Amniotic stem cell (primary cell): ENCODE measurements at places on chromosomes 12 and 14.
A peak's percentile ranks its signal among the peaks of the same experiment; 100 is the strongest.

DNA sequence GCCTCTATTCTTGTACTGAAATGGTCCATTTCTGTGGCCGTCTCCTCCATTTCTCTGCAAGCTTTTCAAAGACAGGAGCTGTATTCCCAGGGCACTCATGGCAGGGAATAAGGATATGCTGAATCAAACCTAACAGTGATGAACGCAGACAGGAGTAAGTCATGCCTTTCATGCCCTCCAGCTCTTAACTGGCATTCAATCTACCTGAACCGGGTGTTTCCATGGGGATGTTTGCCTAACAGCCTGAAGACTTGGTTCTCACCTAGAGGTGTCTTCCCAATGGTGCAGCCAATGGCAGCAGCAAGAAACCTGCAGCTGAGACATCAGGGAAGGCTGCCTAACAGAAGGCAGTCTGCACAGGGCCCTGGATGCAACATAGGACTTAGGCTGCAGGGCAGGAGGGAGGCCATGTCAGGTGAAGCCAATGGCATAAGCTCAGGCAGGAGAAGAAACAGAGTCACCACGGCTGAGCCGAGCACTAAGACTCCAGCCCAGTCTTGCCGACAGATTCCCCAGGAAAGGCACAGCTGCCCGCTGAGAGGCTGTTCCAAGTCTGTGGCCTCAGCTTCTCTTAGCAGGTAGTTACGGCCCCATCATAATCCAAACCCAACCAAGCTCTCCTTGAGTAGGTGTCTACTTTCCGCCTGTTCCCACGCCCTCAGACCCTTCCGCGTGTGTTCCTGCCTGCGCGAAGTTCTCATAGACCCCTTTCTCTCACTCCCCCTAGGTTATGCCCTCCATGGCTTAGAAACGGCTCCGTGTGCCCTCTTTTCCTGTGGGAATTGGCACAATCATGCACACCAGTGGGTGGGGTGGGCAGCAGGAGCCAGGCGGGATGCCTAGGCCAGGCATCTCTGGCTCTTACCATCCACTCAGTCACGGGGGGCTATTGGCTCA is 44.1 kb downstream of the VWF start:
- no peak for DNase-seq

- no peak for DNase-seq
These were observed 121.8 kb downstream of the TBC1D30 start for GRCh38 chr12:64946132-64946829.

GRCh38 chr12:92608151-92609091 is 94.4 kb upstream of the PLEKHG7 start:
- no peak for DNase-seq

GRCh38 chr14:52906141-52906601 is 44.7 kb downstream of the FERMT2 start:
- DNase-seq, result peak; percentile 76

GRCh38 chr14:70257526-70257925 is 68.8 kb upstream of the SLC8A3 start:
- DNase-seq, result no peak

DNA sequence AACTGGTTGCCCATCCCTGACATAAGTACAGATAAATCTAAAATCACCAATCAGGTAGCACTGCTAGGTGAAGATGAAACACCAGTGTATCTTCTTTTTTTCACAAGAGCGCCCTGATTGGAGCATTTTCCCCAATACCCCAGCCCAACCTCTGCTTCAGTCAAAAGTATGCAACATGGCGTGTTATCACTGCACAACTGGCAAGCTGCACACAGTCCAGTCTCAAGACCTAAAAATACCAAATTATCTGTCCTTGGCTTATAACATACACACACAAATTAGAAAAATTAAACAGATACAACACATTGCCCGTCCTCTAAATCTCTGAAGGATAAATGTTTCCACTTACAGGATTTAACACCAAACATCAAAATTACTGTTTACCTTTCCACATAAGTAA is 20.2 kb upstream of the SELPLG start:
- no peak for DNase-seq

GRCh38 chr14:98169170-98169587 is 1102.8 kb downstream of the BCL11B start:
- DNase-seq, result no peak

- no peak for DNase-seq
These were observed 17.4 kb downstream of the PLXNC1 start for GRCh38 chr12:94165670-94166364.

GRCh38 chr14:60848066-60848465 is 113.5 kb downstream of the MNAT1 start:
- DNase-seq, result no peak

GRCh38 chr12:30345744-30346471 is 349.8 kb downstream of the IPO8 start:
- no peak for DNase-seq

GRCh38 chr12:89787763-89788162 is 79.1 kb upstream of the ATP2B1 start:
- DNase-seq, result no peak

DNA sequence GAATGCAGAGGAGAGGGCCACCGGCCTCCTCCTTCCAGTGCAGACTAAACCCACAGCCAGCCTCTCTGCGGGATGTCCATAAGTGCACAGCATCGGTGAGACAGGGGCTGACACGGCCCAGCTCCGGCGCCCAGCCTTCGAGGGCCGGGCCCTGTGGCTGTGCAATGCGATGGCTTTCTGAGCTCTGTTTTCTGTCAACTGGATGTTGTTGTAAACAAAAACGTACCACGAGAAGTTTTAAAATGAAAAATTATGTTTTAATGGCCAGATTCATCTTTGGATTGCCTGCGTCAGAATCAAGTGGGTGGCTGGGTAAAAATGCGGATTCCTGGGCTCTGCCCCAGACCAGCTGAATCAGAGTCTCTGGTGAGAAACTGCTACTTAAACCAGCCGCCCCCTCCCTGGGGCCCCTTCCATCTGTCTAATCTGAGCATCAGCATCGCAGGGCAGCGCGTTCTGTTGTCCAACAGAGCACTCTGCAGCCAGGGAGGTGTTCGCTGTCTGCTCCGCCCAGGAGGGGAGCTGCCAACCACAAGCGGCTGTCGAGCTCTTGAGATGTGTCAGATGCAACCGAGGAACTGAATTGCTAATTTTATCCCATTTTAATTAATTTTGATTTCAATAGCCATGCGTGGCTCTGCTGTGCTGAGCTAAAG is 133.4 kb downstream of the RFLNA start:
- peak; percentile 10 for DNase-seq

DNA sequence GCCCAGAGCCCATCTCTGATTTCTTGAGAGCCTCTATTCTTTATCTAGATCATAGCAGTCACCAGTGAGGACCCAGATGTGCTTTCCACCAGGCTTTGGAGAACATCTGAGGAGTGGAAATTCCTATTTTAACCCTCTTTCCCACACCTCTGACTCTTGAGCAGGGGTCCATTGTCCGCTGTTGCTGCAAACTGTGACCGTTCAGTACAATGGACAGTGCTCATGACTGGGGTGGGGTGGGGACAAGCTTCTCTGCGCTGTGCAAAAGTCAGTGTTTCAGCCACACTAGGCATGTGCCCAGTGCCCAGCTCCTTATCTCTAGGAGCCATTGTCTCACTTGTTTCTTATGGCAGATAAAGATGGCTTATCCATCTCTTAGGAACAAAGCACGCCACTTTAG is 16.9 kb upstream of the KRT7 start:
- no peak for DNase-seq

DNA sequence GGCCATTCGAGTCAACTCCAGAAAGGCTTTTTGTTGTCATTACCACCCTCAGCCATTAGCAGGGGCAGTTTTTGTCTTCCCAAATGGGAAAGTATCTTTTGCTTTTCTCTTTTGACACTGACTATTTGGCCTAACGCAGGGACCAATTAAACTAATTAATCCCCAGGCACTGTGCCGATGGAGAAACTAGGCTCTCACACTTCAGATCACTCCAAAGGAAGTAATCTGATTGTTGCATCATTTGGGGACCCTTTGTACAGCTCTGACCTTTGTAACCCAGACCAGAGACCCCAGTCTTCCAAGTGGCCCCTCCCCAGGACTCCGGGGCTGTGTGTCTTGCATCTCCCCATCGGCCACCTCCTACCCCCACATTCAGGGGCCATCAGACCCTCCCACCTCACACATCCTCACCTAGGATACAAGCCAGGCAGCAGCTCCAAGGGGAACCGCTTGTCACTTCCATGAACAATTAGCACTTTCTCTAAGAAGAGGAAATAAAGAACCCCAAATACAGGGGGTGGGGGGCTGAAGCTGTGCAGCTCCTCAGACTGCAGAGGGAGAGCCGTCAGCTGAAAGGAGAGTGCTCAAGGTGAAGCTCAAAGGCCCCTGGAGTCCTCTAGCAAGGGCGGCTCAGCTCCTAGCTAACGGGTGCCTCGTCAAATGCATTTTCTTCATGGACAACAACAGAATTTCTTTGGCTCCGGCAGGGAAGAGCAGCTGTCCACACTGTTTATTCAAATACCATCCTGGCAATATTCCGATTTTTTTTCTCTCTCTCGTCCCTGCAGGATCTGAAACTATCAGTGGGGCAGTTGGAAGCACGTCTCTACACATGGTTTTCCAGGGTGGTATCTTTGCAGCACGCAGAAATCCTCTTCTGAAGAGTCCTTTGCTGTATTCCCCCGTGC is 64.3 kb upstream of the DIO3 start:
- DNase-seq, result no peak

GRCh38 chr14:34775922-34776321 is 61.5 kb upstream of the CFL2 start:
- DNase-seq, result no peak
